Posterior cingulate gyrus (tissue), 11 donors: ENCODE measurements at places on chromosomes 12 and 14.

DNA sequence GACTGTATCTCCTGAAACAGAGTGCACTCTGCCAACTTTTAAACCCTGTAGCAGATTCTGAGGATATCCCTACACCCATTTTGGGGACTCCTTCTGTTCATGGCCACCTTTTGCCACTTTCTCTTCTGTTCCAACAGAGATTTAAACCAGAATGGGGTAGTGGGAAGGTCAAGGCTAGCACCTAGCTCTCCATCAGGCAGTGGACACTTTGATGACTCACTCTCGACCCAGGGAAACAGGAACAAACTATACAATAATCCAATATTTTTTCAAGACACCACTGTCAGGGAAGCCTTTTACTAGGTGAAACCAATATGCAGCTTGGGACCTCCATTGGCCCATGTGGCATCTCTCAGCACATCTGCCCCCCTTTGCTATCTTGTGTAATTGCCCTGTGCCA is 103.6 kb downstream of the DAAM1 start:
- no peak for DNase-seq

- DNase-seq = no peak
These were observed 621.9 kb upstream of the TBX3 start for GRCh38 chr12:115305867-115306266.

GRCh38 chr14:39877577-39878190 is 445.5 kb upstream of the FBXO33 start:
- DNase-seq = no peak

- no peak for DNase-seq
These were observed 14.7 kb upstream of the ENDOU start for GRCh38 chr12:47739979-47740378.

- no peak for DNase-seq
These were observed 19.1 kb upstream of the ACVR1B start for GRCh38 chr12:51932218-51933076.

DNA sequence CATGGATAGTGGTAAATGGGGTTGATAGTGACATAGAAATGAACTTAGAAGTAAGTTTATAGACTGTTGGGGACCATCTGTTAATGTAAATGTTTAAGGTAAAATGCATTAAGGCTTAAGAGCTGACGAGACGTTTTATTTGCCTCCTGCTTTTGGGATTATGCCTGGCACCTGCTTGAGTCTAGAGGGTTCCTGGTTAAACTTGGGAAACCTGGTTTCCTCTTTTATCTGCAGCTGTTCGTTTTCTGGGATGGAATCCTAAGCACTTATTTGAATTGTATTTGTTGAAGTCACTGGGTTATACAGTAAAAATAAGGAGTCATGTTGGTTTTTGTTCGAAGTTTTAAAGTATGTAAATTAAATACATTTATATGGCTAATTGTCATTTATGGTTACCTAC is 914.7 kb downstream of the NRXN3 start:
- DNase-seq = no peak

DNA sequence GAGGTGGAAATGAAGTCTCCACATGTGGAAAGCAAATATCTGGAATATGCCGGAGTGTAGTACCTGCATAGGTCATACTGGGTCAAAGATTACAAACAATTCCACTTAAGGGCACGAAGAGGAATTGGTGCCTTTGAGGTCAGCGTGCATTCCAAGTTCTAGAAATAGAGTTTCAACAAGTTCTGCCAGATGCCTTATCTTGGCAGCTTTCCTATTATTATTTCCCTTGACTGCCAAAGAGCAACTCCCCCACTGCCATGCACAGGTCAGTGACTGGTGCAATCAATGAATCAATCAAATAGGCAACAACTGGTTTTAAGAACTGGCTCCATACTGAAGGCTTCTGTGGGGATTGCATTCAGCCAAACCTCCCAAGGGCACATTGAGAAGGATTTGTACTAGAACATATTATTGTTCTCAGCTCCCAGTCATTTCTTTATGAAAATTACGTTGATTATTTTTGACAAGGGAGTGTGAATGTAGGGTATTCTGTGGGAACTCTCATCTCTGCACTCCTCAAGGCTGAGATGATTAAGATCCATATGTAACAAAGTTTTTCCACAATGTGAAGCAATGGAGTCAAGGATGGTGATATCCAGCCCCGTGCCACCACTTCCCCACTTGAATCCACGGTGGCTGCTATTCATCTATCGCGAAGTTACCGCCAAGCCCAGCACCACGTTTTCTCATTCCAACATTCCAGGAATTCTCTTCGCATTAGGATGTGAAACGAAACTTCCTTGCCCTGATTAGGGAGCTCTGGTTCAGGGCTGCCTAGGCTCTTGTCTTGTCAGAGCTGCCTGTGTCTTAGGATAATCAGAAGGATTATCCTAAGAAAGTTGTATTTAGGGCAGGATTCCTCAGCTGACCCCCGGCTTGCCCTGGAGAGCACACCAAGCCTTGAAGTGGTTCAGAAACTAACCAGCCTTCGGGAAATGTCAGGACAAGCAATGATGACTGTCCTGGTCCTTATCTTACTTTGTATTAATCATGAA is 115.1 kb upstream of the PCED1B start:
- DNase-seq = no peak

GRCh38 chr12:56931474-56931978 is 2.7 kb downstream of the SDR9C7 start:
- DNase-seq = no peak

- no peak for DNase-seq
These were observed 960.3 kb upstream of the TMEM132C start for GRCh38 chr12:127306604-127307215.

DNA sequence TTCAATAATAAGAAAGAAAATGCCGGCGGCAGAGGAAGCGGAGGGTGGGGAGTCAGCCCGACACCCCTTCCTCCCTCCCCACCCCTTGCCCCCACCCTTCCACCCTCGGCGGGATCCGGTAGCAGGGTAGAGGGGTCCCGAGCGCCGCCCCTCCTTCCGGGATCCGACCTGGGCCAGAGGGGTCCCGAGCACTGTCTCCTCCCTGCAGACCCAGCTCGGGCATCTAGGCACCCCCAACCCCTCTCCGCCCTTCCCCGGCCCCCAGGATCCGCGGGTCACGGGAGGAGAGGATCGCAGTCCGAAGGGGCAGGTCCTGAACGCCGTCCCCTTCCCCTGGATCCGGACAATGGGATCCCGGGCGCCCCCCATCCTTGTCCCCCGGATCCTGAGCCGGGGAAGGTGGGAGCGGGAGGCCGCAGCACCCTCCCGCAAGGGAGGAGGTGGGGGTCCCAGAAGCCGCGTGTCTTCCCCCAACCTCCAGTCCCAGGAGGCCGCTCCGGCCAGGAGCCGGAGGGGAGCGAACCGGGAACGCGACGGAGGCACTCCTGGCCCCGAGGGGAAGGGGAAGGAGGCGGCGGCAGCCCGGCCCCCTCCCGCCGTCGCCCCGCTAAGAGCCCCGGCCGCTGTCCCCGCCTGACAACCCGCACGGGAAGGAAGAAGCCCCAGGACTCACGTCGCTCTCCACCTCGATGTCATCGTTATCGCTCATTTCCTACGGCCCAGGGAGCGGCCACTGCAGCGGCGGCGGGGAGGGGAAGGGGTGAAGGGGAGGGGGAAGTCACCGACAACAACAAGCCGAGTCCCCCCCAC is 481 bp downstream of the MAX start:
- DNase-seq = no peak

DNA sequence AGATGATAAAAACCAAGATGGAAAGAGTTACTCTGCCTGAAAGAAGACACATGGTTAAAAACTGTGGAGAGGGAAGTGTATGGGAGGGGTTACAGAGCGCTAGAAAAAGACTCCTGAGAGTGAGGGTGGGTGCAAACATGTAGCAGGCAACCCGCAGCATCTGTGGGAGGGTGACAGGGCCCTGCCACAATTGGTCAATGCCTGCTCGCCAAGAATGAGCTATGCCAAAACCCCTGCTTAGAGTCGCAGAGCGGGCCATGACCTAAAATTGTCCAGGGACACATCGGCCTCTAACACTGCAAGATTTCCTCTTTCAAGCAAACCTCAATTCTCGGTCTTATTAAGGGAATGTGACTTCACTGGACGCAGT is 700 bp downstream of the PRKAG1 start:
- DNase-seq = no peak

DNA sequence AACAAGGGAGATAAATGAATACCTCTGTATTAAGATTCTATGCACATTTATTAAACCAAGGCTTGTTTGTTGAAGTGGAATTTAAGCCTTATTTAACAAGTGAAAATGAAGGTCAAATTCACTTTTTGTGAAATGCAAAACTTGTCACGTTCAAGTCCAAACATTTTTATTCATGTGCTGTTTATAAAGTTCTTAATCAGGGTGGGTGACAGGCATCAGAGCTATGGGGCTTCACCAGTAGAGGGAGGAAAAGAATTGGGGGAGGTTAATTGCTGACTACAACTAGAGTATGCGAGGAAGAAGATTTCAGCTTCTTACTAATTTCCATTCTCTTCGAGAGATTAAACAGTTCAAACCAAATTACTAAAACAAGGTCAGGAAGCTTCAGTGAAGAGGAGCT is 9.7 kb downstream of the MOK start:
- DNase-seq = no peak

GRCh38 chr12:15688202-15688736 is 100.9 kb downstream of the EPS8 start:
- DNase-seq = peak; percentile 48

- DNase-seq = no peak
These were observed 253.1 kb upstream of the PELI2 start for GRCh38 chr14:55864890-55865655.

GRCh38 chr14:59438195-59438647 is 27.0 kb downstream of the GPR135 start:
- DNase-seq = no peak

DNA sequence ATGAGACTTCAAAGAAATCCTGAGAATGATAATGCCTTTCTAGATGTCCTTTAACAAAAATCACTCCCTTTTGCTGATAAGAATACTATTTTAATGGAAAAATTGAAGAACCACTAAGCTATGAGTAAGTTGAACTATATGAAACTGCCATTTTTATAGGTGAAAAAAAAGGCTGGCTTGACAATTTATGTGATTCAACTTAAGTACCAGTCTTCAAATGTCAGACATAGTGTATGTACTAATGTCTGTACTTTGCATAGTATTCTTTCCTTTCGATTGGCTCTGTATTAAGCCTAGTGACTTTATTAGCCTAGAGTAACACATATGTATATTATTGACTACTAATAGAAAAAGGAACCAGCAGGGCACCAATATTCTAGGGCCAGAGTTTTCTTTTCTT is 11.9 kb downstream of the HEATR5A start:
- no peak for DNase-seq

GRCh38 chr12:57329219-57329618 is 78.2 kb upstream of the STAC3 start:
- DNase-seq = no peak

DNA sequence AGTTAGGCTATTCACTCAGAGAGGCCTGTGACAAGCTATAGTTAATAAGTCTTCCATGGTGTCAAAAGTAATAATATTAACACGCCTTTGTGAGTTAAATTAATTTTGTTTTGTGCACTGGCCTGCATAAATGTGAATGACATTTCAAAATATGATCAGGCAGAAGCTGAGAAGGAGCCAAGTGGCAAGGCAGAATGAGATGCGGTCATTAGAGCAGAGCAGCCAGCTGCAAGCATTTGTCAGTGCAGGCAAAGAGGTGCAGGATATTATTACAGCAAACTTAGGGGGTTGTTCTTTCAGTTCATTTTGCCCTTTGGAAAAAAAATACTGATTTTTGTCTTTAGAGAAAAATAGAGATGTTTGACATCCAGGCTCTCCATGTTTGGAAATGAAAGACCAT is 364.5 kb downstream of the PAWR start:
- no peak for DNase-seq

DNA sequence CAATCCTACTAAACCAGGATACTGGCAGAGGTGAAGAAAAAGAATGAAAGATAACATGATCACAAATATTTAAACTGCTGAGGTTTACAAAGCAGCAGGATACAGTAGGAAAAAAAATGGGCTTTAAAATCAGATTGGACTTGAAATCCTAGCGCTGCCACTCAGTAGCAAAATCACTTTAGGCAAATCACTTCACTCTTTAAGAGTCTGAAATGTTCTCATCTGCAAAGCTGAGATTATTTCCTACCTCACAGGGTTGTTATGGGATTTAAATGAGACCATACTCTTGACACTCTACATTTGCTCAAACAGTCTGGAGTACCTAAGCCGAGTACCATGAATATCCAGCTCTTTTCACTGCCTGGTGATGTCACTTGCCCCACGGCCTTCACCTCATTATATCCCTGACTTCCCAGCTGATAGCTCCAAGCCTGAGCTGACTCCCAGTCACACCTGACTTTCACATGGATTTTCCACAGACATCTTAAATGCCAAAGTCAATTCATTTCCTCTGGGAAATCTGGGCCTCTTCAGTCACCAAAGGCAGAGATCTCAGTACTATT is 60.2 kb downstream of the UBR7 start:
- DNase-seq = no peak
